CD4-positive, alpha-beta T cell treated with Interleukin-4 for 1 hour (primary cell): ENCODE measurements at places on chromosomes 16 and 17.

- no peak for DNase-seq
Observed at GRCh38 chr16:13856811-13857511, 63.0 kb upstream of the ERCC4 start.

DNA sequence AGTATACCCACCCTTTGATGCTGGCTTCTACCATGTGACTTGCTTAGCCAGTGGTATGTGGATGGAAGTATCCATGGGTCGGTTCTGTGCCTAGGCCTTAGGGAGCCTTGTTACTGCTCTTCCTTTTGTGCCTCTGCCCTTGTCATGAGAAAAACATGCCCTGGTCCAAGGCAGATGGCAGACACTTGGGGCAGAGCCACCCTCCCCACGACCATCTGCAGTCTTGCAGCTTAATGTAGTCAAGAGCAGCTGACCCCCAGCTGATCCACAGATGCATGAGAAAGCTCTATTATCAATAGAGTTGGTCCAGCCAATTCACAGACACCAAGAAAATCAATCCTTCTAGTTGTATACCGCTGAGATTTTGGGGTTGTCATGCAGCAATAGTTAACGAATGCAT is 95.7 kb downstream of the SLC39A11 start:
- no peak for DNase-seq

- no peak for DNase-seq
Observed at GRCh38 chr17:40074871-40075200, 12.1 kb downstream of the THRA start.

DNA sequence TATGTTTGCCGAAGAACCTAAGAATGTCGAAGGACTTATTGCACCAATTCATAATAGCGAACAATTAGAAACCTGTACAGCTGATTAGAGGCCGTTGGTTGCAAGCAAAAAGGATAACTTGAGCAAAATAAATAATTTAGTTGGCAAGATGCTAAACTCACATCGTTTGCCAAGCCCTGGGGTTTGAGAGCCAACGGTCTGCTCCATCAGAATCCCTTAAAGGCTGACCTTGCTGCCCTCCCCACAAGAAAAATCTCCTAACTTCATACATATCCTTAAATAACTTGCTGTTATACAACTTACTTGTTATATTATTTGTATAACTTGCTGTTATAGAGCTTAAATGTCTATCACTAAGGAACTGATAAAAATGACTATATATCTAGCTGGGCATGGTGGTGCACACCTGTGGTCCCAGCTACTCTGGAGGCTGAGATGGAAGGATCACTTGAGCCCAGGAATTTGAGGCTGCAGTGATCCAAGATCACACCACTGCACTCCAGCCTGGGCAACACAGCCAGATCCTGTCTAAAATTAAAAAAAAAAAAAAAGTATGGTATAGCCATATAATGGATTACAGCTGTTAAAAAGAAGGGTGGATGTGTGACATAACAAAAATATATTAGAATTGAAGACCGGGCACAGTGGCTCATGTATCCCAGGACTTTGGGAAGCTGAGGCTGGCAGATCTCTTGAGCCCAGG is 1.9 kb upstream of the TRIM37 start:
- DNase-seq = no peak

DNA sequence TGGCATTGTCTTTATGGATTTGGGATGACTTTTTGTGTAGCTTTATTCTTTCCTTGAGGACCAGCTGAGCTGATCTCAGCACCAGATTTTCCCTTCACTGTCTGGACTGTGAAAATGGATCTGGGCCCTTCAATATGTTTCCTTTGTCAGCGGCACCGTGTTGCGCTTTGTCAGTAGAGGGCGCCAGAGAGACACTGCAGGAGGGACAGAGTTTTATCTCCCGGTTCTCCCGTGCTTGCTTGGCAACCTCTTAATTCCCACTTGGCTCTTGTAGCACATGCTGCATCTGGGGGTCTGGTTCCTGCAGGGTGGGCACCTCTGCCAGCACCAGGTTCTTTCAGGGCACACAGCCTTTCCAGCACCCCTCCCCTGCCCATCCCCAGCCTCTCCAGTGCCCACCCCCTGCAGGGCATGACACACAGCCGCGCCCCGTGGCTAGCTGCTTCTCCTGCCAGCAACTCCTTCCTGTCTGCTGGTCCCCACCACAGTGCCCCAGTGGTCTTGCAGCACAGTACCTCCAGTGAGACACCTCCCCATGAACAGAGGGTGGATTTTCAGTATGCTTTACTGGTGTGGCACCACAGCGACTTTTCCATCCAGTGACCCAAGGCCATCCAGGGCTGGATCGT is 19.6 kb downstream of the OR1D5 start:
- no peak for DNase-seq

DNA sequence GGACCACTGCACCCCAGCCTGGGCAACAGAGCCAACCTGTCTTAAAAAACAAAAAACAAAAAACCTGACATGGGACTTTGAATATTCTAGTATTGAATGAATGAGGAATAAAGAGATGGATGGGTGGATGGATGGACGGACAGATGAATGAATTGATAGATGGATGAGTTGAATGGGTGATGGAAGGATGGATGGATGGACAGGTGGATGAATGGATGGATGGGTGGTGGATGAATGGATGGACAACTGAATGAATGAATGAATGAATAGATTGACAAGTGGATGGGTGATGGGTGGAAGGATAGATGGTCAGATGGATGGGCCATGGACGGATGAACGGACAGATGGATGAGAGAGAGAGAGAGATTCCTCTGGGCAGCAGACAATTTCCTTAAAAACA is 22.8 kb upstream of the CEP20 start:
- DNase-seq = no peak

- DNase-seq = no peak
Observed at GRCh38 chr16:78431701-78432100, 332.2 kb downstream of the WWOX start.

- DNase-seq = no peak
Observed at GRCh38 chr17:58671969-58672368, 19.9 kb downstream of the TEX14 start.

GRCh38 chr16:67281536-67282446 is 2.5 kb downstream of the PLEKHG4 start:
- DNase-seq = no peak

DNA sequence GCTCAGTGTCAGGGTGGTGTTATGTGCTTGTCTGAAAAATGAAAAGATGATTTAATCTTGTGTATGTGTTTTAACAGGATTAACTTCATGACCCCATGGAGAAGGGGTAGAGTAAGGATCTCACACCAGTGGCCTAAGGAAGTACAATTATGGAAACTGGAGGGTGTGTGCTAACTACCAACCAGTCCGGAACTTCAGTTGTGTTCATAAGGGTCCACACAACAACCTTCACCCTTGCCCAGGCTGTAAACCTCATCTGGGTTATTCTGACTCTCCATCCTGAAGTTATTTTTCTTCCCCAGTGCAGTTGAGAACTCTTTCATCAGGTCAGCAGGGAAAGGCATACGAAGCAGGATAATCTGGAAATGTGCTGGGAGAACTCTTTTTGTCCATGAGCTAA is 158.9 kb downstream of the MAP2K6 start:
- no peak for DNase-seq

- no peak for DNase-seq
Observed at GRCh38 chr17:39763051-39763820, 25.5 kb downstream of the GRB7 start.

DNA sequence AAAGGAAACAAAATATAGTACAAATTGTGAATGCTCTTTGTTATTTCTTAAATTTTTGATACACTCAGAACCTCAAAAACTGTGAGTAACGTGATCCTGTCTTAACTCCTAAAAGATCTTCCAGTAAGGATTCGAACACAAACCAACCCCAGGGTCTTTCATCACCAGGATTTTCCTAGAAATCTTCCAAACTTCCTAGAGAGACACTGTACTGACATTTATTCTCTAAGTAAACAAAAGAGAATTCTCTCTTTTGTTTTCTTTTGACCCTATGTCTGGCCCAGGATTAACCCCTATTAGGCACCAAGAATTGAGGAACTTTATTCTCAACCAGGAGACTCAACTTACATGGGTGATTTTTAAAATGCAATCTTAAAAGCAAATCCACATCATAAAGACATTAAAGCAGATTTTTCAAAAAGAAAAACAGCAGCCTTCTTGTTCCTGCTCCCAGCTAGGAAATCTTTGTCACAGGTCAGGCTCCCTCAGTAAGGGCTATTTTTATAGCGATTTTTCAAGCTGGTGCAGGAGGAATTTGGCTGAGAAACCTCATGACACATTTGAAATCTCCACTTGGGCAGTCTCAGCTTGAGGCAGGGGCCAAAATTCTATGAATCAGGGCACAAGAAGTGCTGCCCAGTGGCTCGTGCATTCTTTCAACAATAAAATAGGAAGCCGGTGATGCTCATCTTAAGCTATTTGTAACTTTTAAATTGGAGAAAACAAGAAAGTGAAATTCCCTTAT is 6.2 kb upstream of the SMG1 start:
- DNase-seq = no peak

- DNase-seq = no peak
Observed at GRCh38 chr17:66441101-66441661, 138.8 kb downstream of the PRKCA start.

DNA sequence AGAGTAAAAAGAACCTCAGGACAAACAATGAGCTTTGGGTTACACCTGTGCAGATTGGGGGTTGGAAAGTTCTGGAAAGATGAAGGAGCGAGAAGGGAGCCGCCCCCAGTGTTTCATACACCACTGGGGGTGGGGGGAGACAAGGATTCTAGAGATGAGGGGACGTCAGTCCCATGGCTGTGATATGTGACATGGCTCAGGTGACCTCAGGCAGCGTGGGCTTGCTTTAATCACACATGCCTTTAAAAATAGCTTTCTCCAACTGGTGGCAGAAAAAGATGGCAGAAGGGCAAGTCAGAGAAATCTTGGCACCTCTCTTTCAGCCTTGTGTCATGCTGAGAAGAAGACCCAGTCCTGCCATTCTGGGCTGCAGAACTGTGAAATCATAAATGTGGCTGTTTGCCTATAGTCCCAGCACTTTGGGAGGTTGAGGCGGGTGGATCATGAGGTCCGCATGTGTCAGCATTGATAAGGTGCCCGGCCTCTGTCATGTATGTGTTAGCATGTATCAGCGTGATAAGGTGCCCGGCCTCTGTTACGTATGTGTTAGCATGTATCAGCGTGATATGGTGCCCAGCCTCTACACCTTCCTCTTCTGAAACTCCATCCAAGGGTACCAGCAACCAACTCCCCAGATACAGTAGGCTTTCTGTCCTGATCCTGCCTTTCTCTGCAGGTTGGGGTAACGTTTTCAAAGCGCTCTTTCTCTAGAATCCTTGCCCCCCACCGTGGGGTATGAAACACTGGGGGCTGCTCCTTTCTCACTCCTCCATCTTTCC is 25.0 kb downstream of the WIPI1 start:
- DNase-seq = no peak

GRCh38 chr16:20504418-20504817 is 53.1 kb downstream of the ACSM2A start:
- DNase-seq = no peak

- DNase-seq = no peak
Observed at GRCh38 chr17:36945959-36946725, 2.6 kb upstream of the AATF start.

DNA sequence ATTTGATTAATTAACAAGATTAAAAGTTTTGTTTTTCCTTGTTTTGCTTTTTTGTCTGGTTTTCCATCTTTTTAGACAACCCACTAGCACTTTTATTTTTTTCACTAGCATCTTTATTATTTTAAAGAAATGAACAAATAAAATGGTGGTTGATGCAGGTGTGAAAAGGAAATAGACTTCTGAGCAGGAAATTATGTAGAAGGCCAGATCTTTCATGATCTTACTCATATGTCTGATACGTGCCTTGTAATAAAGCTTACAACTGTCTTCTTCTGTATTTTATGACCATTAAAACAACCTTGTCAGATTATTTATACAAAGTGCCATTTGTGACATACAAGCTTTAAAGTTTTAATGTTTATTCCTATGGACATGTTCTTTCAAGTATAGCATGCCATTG is 6.3 kb downstream of the SLFN12L start:
- DNase-seq = no peak

- no peak for DNase-seq
Observed at GRCh38 chr17:48068491-48068961, 20.4 kb downstream of the NFE2L1 start.

DNA sequence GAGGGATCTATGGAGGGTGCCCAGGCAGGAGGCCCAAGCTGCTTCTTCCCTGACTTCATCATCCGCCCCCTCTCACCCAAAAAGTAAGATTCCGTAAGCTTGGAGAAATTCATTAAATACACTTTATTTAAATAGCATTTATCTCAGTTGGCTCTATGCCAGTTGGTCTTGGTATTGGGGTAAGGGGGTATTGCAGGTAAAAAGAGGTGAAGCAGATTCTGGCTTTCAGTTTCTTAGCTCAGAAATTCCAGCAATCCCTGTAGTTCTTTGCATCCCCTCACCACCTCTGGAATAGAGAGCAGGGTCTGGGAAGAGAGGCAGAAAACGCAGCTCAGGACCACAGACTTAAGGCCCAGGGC is 750 bp upstream of the ALDOC start:
- no peak for DNase-seq

DNA sequence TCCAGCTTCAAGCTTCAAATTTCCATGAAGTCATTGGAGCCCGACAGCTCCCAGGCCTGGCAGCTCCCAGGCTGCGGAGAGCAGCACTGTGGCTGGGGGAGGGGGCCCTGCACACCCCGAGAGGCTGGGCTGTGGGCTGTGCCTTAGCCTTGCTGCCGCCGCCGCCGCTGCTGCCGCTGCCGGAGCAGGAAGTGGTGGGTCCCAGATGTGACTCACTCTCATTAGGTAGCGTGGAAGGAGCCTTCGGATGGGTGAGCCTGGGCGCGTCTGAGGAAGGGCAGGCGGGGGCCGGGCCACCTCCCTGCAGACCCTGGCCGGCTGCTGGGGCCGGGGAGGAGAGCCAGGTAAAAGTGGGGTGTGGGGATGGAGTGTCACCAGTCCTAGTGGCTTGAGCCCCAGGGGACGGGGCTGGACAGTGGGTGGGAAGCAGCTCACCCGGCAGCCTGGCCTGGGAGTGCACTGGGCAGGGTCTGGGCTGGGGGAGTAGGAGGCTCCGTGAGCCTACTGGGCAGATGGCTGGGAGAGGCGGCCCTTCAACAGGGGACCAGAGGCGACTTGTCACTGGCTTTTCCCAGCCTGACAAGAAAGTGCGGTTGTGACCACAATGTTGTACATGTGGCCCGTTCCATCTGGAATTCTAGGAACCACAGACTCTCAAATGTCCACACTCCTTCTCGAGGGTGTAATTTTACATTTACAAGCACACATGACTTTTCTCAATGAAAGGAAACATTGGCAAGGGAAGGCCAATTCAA is at the start of gene ADCY7:
Gene ADCY7, plus strand, starts transcription at position 215 of the 755 bp plus-strand sequence. CDS start 21,629 bp downstream, outside the sequence.
- peak; percentile 84 for DNase-seq

DNA sequence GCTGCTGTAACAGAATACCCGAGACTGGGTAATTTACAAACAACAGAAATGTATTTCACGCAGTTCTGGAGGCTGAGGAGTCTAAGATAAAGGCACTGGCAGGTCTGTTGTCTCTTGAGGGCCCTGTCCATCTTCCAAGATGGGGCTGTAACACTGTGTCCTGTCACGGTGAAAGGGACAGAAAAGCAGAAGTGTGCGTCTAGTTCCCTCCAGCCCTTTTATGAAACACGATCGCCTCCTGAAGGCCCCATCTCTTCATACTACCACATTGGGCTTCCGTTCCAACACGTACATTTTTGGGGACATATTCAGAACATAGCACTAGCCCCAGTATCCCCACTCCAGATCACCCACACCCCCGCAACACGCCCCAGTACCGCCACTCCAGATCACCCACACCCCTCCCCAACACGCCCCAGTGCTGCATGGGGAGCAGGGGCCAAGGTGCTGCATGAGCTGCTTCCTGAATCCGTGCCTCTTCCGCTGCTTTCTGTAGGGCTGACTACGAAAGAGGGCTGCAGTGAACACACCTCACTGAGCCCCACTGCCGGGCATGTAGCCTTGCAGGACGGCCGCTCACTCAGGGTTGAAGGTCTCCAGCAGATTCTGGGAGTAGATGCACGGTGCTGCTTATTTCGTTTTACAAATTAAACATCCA is 91.9 kb downstream of the RPTOR start:
- DNase-seq = no peak
